ENCODE measurements at places on chromosomes 11 and 22.

GRCh38 chr11:126060757-126061171 is 1.9 kb downstream of the CDON start:
- no peak for DNase-seq

- DNase-seq = no peak
Measured at GRCh38 chr22:47623763-47624148, 861.3 kb downstream of the TBC1D22A start.

GRCh38 chr11:70510571-70510970 is 112.2 kb downstream of the CTTN start:
- DNase-seq = no peak

DNA sequence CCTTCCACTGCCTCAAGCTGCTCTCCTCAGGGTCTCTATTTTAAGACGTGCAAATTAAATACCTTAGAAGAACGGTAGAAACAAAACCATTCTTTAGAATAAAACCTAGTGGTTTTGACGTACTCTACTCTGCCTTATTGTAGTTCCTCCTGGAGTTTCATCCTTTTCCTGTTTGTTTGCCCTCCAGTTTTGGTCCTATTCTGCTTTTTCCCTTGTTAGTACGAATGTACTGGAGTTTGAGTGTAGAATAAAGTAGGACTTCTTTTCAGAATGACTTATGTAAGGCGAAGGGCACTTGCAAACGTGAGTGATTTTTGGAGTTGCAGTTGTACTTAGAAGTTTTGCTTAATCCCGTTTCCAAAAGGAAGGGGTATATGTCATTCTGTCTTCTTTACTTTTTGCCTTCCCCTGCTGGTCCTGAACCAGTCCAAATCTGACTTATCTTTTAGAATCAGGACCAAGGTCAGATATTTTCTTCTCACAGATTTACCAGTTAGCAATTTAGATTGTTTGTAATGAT is 1.4 kb downstream of the SIK2 start:
- DNase-seq = no peak

GRCh38 chr22:38089474-38089851 is 5.5 kb upstream of the SLC16A8 start:
- no peak for DNase-seq

DNA sequence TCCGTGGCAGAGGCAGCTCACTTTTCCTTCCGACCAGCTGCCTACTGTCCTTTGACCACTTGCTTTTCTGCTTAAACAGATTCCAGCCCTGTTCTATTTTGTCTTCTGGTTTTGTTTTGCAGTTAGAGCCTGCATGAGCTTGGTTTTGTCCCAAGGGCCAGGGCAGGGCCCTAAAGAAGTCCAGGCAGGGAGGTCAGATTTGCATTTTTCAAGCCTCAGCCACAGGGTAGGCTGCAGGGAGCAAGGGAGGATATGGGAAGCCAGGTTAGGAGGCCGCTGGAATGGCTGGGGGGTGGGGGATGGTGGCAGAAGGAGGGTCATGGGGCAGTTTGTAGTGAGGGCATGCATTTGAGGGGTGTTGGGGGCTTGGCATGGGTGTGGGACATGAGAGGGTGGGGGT is 23.1 kb downstream of the FADD start:
- DNase-seq = no peak

GRCh38 chr11:68076371-68077042 is 37.7 kb downstream of the TCIRG1 start:
- DNase-seq = no peak

DNA sequence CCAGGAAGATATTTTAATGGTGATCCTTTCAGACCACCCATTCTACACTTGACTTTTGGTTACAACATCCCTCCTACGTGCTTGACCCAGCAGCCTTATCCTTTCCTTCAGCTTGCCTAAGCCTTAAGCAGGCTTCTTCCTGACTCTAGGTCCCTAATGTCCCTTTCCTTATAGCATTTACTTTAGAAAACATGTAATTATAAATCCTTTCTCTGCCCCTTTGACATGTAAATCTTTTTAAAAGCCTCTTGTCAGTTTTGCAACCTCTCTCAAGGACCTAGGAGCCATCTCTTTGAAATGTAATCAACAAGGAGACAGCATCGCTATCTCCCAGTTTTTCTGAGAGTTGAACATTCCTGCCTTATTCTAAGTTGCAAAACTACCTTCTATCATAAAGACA is 1255.2 kb downstream of the LRRC4C start:
- no peak for DNase-seq

GRCh38 chr11:97972731-97973130 is 1048.0 kb upstream of the CNTN5 start:
- no peak for DNase-seq

Data from stimulated activated CD4-positive, alpha-beta T cell treated with anti-CD3 and anti-CD28 coated beads, Interleukin-1b, Interleukin-23, amount 100 ng/mL, for 1 hour (primary cell).